ENCODE measurements at places on chromosomes 7 and 10.

- no peak for DNase-seq
Observed at GRCh38 chr7:104979167-104979841, 34.7 kb upstream of the KMT2E start.

GRCh38 chr7:28381466-28381865 is 30.9 kb upstream of the CREB5 start:
- no peak for DNase-seq

- DNase-seq: no peak
Observed at GRCh38 chr10:7153750-7154149, 257.1 kb downstream of the SFMBT2 start.

GRCh38 chr10:129861776-129862531 is 102.1 kb downstream of the EBF3 start:
- DNase-seq: no peak

- no peak for DNase-seq
Observed at GRCh38 chr10:49781247-49781646, 19.1 kb upstream of the OGDHL start.

DNA sequence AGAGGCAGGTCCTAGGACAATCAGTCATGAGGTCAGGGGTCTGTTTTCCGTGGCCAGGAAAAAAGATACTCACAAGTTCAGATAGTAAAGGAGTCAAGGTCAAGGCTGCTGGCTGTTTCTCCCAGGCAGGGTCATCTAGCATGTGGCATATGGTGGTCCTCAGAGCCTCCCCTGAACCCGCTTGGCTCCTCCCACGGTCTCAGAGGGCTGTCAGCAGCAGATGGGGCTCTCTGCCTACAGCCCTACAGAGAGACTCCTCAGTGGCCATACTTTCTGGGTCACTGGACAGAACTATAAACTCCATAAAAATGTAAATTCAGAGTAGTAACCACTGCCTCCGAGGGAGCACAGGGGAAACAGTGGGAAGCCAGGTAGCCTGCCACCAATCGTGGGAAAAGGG is 11.3 kb upstream of the DRGX start:
- no peak for DNase-seq

GRCh38 chr7:92178928-92179924 is at the start of gene LRRD1:
Gene LRRD1 (minus strand): TSS chr7:92179142. CDS start chr7:92165202, 13,940 bp downstream.
- DNase-seq: peak; percentile 30
